ENCODE measurements at places on chromosomes 16 and 17. TPM values are rescaled to one million over a fixed set of nuclear protein-coding genes. Genes with fewer than 3 reads are reported as not detected.

Gene EVPL
- total RNA-seq: 116 TPM

Gene KRT17
- total RNA-seq: 3,327 TPM

Gene TMEM256
- total RNA-seq: 89.8 TPM

Gene ZNF423
- total RNA-seq: 72.6 TPM

Gene KRT27
- not detected for total RNA-seq

Gene CCDC40
- 8.5 TPM for total RNA-seq

Gene RND2
- 7.1 TPM for total RNA-seq

Gene WSCD1
- 16.1 TPM for total RNA-seq

Gene MEOX1
- 17.2 TPM for total RNA-seq

Gene ST6GALNAC2
- total RNA-seq: 10.4 TPM

Gene MMP25
- 0.14 TPM for total RNA-seq

Gene ARHGDIG
- total RNA-seq: 2.5 TPM

Gene AATK
- total RNA-seq: 4.6 TPM

Gene PDPK1
- total RNA-seq: 40.8 TPM

Gene TOX3
- total RNA-seq: 14.7 TPM

Gene PRR35
- 0.12 TPM for total RNA-seq

Gene TBC1D3I
- 0.24 TPM for total RNA-seq

Gene CCR7
- not detected for total RNA-seq

Gene NACA2
- not detected for total RNA-seq

Gene C16orf96
- total RNA-seq: 0.43 TPM

Gene TEKT3
- total RNA-seq: 1.3 TPM

Gene MPO
- total RNA-seq: not detected

Gene KIF19
- total RNA-seq: 2.0 TPM

Gene TPSG1
- total RNA-seq: 0.43 TPM

Gene PTX4
- total RNA-seq: not detected

Gene WFDC1
- 0.95 TPM for total RNA-seq

Gene GPRC5C
- 64.3 TPM for total RNA-seq

Gene CNGB1
- total RNA-seq: 2.3 TPM

Gene IRX6
- total RNA-seq: 1.5 TPM

Gene SSTR5
- total RNA-seq: 1.8 TPM

Gene ABCC11
- total RNA-seq: 0.07 TPM

Gene PHB1
- total RNA-seq: 231 TPM

Gene GLIS2
- total RNA-seq: 13.1 TPM

Gene CIITA
- not detected for total RNA-seq

Gene KRT32
- 0.83 TPM for total RNA-seq

All from type B pancreatic cell (in vitro differentiated cells).